Activated CD8-positive, alpha-beta memory T cell treated with anti-CD3 and anti-CD28 coated beads, Interleukin-2, amount 50 U/mL, for 48 hours (primary cell): ENCODE measurements at places on chromosomes 12 and 14.
A peak's percentile ranks its signal among the peaks of the same experiment; 100 is the strongest.

DNA sequence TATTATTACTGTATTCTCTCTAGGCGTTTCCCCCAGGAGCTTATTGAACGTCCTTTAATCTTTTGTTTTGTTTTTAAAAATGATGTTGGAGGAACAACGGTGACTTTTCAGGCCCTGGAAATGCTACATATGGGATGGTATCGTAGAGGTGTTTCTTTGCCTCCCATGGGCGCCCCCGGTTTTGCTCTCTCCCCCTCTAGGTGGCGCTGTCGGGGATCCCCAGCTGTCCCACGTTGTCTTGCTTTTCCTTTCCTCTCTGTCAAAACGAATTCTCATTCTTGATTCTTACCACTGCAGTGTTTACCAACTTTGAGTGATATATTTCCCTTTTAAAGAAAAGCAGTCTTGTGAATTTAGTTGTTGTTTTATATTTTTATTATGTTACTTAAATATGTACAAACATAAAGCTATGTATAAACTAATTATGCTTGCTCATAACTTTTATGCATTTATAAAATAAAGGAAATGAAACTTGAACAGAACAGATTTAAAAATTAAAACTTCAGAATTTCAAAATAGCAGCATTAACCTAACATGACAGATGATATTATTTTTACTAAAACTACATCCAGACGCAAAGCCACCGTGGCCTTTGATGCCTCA is 171.9 kb downstream of the RGS6 start:
- DNase-seq: peak; percentile 83

DNA sequence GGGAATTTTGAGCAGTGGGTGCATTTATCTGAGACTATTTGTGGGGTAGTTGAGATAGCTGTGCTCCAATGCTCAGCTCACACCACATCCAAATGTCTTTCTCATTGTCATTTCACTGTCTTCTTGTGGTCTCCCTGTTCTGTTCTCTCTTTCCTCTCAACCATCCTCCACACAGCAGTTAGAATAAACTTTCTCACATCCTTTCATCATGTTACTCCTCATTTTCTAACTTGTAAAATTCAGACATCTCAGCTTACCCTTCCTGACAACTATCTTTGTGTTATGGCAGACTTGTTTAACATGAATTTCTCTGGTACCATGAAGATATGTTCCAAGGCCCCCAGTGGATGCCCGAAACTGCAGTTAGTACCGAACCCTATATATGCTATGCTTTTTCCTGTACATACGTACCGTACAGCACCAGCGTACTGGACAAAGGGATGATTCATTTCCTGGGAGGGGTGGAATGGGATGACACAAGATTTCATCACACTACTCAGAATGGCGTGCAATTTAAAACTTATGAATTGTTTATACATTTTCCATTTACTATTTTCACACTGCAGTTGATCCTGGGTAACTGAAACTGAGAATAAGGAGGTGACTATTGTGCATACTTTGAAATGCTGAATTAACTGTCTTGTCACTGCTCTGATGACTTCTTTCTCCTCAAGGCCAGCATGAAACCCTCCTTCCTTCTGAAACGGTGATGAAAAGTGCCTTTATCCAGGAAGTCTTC is 177.1 kb upstream of the SLC38A2 start:
- peak; percentile 65 for DNase-seq

DNA sequence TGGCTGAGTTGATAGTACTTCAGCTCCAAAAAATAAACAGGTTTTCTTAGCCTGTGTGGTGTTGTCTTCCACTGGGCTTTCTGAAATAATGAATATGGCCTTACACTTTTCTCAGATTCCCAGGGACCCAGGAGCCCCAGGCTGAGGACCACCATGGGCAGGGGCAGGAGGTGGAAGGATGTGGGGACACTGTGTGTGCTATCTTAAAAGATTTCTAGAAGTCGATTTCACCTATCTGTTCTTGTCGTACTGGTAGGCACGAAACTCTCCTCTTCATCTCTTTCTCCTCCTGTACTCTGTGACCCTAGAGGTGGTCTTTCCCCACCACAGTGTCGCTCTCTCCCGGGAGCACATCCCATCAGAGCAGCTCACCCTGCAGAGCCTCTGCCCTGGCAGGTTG is 107.7 kb upstream of the FKBP4 start:
- DNase-seq: no peak

GRCh38 chr12:96872961-96873360 is 34.1 kb upstream of the NEDD1 start:
- DNase-seq: no peak

DNA sequence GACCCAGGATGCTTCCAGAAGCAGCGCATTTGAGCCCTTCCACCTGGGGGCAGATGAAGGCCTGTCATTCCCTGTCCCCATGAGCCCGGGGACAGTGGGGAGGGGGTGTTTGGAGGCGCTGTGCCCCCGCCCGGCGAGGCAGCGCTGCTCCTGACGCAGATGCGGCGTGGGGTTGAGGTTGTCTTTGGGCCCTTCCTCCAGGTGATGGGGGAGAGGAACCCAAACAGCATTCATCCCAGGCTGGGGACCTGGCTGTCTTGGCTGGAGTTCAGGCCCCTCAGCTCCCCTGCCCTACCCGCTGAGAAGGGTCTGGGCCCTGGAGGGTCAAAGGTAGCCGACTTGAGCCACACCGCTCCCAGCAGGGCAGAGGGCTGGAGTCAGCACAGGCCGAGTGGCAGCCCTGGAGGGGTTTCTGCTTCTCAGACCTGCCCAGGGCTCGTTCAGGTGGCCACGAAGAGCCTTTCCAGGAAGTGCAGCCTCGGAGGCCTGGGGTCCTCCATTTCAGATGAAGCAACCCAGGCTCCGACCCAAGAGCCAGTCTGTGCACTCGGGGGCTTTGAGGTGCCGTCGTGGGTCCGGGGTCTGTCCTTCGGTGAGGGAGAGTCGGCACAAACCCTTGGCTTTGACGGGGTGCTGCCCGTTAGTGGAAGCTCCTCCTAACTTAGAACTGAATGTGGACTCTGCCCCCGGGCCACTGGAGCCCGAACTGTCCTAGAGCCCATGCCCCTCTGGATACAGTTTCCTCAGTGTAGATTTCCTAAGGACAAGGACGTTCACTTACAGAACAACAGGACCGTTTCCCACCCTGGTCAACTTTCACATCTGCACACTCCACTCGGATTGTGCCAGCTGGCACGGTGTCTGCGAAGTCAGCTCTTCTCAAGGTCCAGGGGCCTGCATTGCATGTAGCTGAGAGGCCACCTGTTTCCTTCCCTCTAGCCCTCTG is 16.1 kb downstream of the ACADS start:
- no peak for DNase-seq

DNA sequence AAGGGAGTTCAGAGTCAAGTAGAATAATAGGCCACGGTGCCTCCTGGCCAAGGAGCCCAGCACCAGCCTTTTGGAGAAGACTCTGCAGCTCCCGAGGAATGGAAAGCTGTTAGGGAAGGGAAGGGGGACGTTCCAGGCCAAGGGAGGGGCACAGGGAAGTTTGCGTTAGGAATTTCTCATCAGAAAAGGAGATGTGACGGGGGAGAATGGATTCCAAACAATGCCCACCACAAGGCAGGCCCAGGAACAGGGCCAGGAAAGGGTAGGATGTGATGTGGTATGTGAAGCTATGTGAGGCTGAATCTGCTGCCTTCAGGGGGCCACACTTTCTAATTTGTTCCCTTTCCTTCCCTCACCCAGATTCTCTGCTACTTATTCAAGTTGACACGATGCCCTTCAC is 46.0 kb downstream of the DGLUCY start:
- no peak for DNase-seq

DNA sequence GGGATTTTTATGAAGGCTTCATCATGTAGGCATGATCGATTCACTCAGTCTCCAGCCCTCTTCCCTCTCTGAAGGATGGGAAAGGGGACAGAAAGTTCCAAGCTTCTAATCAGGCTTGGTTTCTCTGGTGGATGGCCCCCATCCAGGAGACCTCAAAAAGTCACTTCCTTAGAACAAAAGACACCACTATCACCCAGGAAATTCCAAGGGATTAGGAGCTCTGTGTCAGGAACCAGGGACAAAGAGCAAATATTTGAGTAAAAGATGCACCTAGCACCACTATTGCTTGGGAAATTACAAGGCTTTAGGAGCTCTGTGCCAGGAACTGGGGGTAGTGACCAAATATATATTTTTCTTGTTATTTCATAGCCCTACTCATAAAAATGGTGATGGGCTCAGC is 33.6 kb upstream of the TMX1 start:
- DNase-seq: no peak

DNA sequence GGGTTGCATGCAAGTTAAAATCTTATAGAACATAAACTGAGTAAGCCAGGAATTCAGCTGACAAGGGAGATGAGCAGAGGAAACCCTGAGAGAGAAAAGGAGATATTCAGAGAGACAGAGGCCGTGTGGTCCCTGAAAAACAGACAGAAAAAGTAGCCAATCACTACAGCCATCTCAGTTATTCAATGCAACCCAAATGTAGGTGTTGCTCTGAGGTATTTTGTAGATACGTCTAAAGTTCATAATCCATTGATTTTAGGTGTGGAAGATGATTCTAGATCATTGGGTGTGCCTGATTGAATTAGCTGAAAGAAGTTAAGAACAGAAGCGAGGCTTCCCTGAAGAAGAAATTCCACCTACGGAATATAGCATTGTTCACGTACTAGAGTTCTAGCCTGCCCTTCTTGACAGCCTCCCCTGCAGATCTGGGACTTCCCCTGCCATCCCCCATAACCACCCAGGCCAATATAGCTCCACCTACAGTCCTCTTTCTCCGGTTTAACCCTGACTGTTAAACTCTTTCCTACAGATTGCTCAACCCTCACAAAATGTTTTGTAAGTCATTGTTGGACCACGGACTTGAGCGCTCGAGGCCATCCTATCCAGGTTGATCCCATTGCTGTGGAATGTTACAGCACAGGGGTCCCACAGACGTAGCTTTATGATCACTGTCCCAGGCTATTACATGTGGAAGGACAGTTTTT is 21.7 kb downstream of the AICDA start:
- no peak for DNase-seq
